ENCODE measurements at places on chromosomes 5 and 9.

DNA sequence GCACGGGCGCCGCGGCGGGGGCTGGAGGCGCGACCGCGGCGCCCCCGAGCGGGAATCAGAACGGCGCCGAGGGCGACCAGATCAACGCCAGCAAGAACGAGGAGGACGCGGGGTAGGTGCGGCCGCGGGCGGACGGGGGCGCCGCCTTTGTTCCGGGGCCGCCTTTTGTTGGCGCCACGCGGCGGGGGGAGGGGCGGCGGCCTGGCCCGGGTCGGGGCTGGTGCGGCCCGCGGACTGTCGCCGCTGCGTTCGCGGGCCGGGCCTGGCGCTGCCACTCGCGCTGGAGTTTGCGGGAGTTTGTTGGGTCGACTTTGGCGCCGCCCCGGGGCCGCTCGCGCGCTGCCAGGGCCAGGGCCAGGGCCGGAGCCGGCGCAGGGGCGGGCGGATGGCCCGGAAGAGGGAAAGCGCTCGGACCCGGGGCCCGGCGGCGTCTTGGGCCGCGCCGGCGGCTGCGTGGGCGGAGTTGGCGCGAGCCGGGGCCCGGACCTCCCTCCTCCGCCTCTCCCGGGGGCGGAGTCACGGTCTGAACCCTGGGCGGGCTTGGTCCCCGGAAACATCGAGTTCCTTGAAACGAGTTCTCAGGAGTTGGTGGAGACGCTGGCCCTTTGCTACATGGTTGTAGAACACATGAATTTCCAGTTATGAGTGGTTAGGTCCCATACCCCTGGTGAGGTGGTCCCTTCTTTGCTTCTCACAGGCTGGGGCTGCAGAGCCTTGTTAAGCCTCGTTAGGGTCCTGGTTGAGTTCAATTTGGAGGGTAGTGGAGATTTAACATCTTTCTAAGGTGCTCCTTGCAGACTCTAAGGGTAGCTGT is 809 bp downstream of the HNRNPAB start:
- DNase-seq: peak; percentile 74

GRCh38 chr5:147384346-147385193 is 125.3 kb downstream of the DPYSL3 start:
- no peak for DNase-seq

DNA sequence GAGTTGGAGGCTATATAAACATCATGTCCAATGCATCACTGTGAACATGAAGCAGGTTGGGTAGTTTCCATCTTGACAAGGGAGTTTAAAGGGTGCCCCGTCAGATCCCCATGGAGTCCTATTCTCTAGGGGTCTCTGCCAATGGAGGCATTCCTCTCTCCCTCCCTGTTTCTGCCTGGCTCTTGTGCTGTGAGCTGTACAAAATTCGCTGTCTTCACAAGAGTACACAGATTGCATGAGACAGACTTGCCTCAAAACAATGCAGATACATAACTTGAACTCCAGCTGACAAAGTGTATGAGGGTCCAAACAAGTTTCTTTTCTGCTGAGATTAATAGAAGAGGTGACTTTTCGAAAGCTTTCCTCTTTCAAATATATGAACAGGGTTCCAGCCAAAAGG is 165.2 kb downstream of the SPOCK1 start:
- no peak for DNase-seq

DNA sequence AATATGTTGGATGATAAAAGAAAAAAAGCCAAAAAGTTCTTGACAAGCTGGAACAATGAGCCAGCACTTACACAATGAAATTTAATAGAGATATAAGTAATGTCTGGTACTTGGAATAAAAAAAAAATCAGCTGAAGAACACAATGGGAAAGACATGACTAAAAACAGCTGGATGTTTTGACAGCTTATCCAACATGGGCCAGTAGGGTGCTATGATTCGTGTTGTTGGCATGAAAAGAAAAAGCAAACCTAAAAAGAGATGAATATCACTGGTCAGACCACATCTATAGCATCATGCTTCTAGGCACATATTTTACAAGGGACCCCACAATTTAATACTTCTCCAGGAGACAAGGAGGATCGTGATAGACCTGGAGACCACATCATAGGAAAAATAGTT is 175.3 kb downstream of the ARL15 start:
- no peak for DNase-seq

DNA sequence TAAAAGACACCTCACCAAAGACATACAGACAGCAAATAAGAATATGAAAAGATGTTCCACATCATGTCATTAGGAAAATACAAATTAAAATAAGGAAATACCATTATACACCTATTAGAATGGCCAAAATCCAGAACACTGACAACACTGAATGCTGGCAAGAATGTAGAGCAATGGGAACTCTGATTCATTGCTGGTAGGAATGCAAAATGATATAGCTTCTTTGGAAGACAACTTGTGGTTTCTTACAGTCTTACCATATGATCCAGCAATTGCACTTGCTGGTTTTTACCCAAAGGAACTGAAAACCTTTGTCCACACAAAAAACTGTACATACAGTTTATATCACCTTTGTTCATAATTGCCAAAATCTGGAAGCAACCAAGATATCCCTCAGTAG is 6.5 kb downstream of the TMEM161B start:
- DNase-seq: no peak

GRCh38 chr5:76274571-76274970 is 128.5 kb upstream of the IQGAP2 start:
- no peak for DNase-seq

DNA sequence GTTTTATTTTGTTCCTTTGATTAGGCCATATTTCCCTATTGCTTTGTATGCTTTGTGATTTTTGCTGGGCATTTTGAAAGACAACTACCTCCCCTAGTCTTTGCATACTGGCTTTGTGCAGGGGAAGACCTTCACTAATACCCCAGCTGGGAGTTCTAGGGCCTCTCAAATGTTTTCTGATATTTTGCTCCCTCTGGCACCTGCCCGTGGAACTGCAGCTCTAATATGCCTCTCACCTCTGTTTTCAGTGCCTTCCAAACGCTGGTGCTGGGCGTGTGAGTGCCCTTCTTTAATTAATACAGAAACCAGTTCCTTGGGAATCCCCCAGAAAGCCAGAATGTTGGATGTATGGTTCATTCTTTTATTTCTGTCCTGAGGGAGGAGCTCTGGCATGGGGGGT is 204.5 kb downstream of the COMMD10 start:
- DNase-seq: no peak

DNA sequence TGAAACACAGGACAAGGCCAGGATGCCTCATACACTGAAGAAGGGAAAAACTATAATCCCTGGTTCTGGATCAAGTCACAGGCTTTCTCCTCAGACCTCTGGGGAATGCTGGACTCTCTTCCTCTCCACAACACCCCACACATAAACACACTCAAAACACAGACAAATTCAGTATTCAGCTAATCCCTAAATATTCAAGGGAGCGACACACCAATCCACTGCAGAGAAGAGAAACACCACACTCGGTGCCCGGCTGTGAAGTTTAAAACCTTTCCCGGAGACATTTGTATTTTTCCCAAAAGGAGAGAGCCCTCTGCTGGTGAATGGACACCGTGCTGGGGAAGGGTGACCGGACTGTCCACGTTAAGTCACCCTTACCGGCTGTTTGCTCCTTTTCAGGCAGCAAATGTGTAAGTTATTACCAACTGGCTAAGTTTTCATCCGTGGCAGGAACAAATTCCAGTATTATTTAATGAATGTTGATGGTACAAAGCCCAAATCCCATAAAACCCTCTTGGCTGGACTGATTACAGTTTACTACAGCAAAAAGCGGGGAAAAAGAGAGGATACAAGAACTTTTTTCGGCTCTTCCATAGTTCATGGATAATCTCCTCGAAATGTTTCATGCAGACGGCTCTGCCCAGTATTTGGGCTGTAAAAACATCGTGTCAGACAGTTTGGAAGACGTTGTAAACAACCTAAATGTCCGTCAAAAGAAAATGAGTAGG is 130.9 kb upstream of the SLC30A5 start:
- DNase-seq: no peak

- DNase-seq: no peak
These were observed 5.5 kb downstream of the SEPTIN8 start for GRCh38 chr5:132771503-132771998.
